Hindlimb muscle (tissue), 1 donor: ENCODE measurements at places on chromosomes 3 and 15. TPM values are rescaled to one million over a fixed set of nuclear protein-coding genes. Genes with fewer than 3 reads are reported as not detected.

Gene HYAL1
- polyA plus RNA-seq: 2.1 TPM

DNA sequence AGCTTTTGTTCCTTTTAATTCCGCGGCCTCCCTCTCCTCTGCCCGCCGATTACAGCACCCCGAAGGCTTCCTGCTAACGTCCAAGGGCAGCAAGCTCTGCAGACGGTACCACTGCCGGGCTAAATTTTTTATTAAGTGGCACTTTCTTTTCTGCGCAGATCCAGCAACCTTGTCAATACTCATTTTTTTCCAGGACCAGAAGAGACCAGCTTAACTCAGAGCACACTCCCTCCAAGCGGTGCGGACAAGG is 542 bp upstream of the MEIS2 start:
- DNase-seq: no peak

Gene TPM1
- polyA plus RNA-seq: 6,185 TPM

GRCh38 chr15:59199626-59200465 is 6.8 kb upstream of the LDHAL6B start:
- no peak for DNase-seq

- no peak for DNase-seq
Observed at GRCh38 chr3:74592359-74592758, 22.1 kb downstream of the CNTN3 start.

Gene PP2D1
- polyA plus RNA-seq: 0.53 TPM

GRCh38 chr3:60403866-60404265 is 847.4 kb downstream of the FHIT start:
- no peak for DNase-seq

- no peak for DNase-seq
Observed at GRCh38 chr15:55649058-55649423, 60.9 kb upstream of the PYGO1 start.

Gene LRRC2
- 5.9 TPM for polyA plus RNA-seq

GRCh38 chr15:33027306-33028035 is 167.0 kb downstream of the FMN1 start:
- no peak for DNase-seq

Gene P2RY1
- 4.1 TPM for polyA plus RNA-seq

- no peak for DNase-seq
Observed at GRCh38 chr3:133376810-133377209, 23.0 kb upstream of the BFSP2 start.

Gene MAGEF1
- polyA plus RNA-seq: 79.6 TPM

Gene WDR72
- polyA plus RNA-seq: 0.09 TPM

DNA sequence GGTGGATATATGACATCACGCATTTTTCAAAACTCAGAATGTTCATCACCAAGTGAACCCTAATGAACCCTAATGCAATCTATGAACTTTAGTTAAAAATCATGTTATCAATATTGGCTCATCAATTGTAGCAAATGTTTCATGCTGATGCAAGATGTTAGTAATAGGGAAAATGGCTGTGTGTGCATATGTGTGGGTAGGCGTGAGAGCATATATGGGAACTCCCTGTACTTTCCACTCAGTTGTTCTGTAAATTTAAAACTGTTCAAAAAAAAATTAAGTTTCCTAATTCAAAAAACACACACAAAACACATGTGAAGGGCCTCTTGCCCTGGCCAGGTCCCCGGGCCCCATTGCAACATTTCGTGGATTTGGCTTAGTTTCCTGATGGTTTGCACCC is 89.7 kb upstream of the PROK2 start:
- DNase-seq: no peak

- no peak for DNase-seq
Observed at GRCh38 chr3:42819351-42819965, 10.2 kb downstream of the ACKR2 start.

Gene MESP2
- 0.22 TPM for polyA plus RNA-seq

GRCh38 chr3:129485721-129486663 is 42.4 kb upstream of the RHO start:
- peak; percentile 40 for DNase-seq

Gene ANKRD34C
- polyA plus RNA-seq: 0.04 TPM

Gene C3orf18
- 23.5 TPM for polyA plus RNA-seq

Gene CHCHD6
- 6.5 TPM for polyA plus RNA-seq

- DNase-seq: peak; percentile 38
Observed at GRCh38 chr15:76339305-76340197, 3.0 kb downstream of the ISL2 start.

- DNase-seq: no peak
Observed at GRCh38 chr3:156957715-156958114, 131.6 kb downstream of the LEKR1 start.

Gene CTXN2
- not detected for polyA plus RNA-seq

DNA sequence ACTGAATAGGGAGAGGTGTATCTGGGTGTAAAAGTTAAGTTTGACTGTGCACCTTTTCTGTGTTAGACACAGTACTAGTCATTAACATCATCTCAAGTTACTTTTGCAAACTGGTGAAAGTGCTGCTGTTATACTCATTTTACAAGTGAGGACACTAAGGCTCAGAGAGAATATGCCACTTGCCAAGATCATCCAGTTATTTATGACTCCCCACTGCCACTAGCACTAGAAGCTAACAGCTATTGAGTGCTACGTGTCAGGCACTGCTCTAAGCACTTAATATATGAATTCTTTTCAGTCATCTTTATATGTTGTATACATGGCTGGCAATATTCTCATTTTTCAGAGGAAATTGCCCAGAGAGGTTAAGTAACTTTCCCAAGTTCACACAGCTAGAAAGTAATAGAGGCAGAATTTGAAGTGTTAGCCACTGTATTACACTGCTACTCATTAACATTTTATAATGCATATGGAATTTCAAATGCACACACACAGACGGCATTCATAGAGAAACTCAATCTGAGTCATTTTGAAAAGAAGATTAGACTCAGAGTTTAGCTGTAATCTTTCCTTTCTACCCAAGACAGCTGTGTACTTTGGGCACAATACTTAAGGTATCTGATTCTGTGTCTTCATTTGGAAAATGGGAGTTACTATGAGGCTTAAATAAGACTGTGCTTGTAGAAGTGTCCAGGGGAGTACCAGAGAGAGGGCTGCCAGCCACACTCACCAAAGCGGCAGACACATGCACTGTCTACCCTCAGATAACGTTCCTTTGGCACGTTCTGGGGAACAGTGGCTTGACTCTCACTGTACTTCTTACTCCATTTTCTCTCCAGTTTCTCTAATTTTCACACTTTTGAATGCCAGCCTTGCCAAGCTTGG is 1.3 kb upstream of the MASP1 start:
- DNase-seq: no peak

GRCh38 chr3:107271787-107272387 is 105.4 kb upstream of the CCDC54 start:
- DNase-seq: no peak

Gene RLBP1
- 0.30 TPM for polyA plus RNA-seq

Gene ECE2
- not detected for polyA plus RNA-seq

Gene FRG2C
- polyA plus RNA-seq: not detected

Gene PIGB
- polyA plus RNA-seq: 8.9 TPM

- no peak for DNase-seq
Observed at GRCh38 chr3:39276746-39277145, 3.1 kb downstream of the CX3CR1 start.

DNA sequence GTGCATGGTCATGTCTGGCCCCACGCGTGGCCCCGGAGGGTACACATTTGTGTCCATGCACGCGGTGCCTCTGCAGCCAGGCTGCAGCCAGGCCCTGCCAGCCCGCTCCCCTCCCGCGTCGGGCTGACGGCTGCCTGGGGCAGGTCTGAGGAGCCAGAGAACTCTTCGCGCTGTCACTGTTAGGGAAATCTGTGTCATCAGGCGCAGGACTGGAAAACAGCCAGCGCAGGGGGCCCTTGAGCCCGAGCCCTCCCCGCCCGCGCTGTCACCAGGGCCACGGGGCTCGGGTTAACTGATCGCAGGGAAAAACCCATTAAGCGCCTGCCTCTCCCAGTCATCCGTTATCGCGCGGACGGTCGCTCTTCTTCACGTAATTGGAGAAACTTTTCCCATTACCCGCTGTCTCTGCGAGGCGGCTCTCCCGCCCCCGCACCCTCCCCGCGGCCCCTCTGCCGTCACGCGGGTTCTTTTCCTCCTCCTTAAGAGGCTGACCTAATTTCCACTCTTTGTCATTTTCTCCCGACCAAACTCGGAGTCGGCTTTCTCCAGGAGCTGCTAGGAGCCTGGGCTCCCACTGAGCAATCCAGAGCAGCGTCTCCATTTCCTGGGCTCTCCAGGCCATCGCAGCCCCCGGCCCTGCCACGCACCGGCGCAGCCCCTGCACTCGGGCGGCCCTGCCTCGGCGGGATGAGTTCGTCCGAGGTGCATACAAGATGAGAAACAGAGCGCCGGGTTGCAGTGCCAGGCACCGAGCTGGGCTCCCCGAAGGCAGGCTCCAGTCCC is 57.5 kb upstream of the PRR23E start:
- DNase-seq: peak; percentile 59
